ENCODE measurements at places on chromosomes 4 and X.

DNA sequence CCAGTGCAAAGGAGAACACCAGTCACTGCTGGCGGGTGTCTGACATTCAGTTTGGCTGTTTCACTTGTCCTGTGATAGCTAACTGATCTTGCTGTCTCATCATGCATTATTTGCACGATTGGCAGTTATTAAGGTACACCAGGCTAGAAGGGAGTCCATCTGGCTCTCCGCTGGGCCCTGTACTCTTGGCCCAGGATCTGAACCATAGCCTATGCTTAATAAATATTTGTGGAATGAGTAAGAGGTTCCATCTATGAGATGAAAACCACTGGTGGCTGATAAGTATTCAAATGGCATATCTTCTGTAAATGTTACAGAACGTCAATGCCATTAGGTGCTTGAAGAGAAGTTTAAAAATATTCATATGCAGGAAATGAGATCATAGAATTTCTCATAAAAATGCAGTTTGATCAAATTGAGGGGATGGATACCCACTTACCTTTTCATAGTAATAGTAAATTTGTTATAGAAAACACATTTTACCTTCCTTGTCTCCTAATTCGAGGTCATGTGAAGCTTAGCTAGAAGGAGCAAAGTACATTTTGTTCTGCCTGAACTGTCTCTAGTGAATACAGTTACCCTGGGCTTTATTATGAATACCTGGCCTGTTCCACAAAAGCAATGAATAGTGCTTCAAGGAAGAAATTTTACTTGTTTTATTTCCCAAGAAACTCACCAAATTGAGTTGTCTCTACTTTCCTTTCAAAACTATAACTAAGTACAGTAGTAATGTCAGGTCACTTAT lies 213.5 kb downstream of the CBR4 start:
- no peak for DNase-seq

- no peak for DNase-seq
Measured at GRCh38 chr4:152166567-152166966, 369.3 kb downstream of the FBXW7 start.

DNA sequence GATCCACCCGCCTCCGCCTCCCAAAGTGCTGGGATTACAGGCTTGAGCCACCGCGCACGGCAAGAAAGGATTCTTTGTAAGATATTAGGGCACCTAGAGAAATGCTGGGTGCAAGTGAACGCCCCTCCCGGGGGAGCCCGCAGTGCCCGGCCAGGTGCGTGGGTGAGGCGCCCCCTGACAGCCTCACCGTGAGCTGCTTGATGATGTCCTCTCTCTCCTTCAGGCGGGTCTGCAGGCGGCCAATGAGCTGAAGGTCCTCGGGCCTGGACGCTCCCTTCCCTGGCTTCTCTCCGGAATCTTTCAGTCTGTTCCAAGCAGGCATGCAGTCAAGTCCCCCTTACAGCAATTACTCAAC lies 21.9 kb downstream of the MED28 start:
- DNase-seq: no peak

DNA sequence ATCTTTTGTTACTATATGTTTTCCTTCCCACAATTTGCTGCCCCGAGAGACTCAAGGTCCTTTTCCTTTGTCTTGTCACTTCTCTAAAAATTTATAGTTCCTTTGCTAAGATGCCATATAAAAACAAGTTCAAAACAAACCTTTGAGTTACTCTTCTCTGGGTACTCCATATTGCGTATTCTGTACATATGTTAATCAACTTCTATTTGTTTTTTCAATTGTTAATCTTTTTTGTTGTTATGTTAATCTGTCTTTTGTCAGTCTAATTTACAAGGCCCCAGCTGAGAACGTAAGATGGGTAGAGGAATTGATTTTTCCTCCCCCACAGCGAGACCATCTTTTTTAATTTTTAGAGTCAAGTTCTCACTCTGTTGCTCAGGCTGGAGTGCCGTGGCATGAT lies 7.2 kb upstream of the PPEF2 start:
- DNase-seq: no peak

DNA sequence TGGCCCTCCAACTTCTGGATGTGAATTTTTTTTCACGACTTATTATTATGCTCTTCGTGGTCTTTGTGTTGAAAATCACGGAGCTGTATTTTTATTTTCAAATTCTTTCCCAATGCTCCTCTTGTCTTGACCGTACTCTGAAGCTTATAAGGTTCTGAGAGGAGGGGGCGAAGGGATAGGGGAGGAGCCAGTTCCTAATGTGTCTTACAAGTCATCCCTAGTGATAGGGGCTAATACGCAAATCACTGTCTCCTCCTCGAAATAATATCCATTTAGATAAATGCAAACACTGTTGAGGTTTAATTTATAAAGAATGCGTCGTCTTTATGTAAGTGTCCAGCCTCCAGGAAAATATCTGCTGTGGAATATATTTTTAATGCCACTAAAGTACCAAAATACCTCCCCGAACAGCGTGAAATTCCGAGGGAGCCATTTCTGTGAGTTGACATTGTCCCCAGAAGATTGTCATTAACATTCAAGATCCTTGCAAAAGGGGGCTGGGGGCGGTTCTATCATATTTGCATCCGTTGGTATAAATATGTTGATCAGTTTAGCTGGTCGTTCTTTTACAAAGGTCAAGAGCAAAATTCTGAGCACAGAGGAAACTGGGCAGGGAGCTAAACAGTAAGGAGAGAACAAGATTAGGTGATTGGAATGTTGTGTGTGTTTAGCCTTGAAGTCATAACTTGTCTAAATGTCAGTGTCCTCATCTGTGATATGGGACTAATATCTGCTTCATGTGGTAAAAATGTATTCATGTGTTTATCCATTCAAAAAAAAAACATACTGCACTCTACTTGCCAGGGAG lies 3.7 kb upstream of the FAT1 start:
- no peak for DNase-seq

DNA sequence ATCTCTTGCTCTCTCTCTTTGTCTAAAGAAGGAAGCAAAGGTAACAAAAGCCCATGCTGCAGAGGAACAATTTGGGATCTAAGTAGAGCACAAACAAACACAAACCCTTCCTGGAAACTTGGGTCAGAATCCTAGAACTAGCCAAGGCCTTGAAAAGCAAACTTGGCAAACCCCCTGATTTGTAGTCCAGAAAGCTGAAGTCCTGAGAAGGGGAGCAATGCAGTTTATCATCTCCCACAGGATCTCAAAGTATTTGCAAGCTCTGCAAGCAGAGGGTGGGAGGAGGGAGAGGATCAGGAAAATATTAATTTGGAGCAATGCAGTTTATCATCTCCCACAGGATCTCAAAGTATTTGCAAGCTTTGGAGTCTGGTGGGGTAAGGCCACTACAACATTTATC lies 379.5 kb upstream of the FGF13 start:
- no peak for DNase-seq

DNA sequence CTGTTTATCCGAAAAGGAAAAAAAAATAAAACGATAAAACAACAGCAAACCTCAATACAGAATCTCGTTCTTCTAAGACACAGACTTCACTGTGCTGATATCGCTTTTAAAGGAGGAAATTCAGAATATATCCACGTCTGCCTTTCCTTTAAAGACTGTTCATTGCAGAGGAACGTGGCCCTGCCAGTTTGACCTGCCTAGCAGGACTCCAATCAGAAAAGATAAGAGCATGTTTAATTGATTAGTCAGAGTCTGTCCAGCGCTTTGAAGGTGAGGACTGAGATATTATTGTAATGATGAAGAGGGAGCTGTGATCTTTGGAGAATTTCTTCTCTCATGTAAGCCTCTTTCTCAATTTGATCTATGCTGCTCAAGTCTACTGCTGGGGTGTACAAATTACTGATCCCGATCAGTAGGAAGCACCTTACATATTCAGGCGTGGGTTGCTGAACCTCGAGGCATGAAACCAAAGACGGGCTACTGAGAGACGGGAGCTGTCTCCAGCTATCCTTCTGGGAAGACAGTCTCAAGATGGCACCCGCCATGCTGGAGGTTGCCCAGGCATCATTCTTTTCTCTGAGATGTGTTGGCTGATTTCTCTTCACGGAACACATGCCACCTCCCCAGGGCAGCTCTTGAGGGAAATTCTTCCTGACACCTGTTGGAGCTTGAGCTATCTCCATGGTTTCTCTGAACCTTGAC lies 146.1 kb downstream of the SHOX start:
- no peak for DNase-seq

DNA sequence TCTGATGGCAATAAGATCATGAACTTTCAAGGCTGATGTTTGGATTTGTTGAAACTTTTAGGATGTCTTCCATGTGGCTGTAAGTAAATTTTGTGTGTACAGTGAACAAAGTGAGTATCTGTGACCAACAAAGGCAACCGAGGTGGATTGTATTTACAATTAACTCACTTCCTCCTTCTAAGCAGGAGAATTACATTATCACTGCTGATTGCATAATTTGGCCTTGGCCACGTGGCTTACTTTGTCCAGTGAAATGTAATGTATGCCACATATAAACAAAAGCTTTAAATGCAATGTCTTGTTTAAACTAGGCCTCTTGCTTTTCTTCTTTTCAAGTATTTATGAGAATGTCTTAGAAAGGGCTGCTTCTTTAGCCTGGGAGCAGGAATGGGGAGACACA lies 66.3 kb upstream of the MAD2L1 start:
- no peak for DNase-seq

DNA sequence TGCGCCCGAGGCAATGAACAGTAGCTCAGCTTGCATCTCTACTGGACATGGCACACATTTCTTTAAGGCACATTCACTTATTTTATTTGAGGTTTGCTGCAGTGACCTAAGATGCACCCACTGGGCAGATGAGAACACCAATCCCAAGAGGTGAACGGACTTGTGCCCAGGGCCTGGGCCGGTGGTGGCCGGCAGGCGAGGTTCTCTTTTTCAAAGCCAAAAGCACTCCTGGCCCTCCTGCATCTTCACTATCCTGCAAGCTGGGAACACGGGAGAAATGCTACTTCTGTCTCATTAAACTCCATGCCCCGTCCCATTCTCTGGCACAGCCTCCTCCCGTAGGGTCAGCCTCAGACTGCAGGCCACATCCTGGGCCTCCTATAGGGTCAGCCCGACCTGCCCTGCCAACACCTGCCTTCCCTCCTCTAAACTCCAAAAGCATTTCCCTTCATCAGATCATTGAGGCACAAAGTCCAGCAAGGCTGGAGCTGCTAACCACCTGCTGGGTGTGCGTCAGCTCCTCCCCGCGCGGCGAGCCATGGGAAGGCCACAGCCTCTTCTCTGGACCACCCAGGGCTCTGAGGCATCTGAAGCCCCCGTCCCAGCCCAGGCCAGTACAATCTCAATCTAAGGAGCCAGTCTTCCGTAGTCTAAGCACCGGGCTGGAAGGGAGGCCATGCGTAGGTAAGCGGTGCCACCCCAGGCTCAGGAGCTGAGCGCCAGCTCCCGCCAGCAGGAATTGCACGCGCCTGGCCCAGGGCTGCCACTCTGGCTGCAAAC lies 166.1 kb downstream of the AFAP1 start:
- DNase-seq: no peak

DNA sequence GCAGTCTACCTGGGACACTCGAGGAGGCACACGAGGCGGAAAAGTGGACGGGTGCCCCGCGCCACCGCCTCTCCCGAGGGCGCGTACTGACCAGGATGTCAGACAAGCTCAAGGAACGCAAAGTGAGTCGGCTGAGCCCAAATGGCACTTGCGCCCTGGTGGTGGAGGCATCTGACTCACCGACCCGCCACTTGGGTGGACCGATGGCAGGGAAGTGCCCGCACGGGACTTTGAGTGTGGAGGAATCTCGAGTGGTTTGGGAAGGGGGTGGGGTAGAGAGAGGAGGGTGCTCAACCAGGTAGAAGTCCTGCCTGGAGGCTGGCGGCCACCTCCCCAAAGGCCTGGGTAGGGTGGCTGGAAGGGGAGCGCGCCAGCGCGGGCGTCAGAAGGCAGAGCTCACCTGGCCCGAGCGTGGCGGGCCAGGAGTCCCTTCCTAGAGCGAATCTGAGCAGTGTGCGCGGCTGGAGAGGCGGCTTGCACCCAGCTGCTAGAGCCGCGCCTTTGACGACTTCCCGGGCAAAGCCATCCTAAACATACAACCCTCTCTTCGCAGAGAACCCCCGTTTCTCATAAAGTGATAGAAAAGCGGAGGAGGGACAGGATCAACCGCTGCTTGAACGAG lies 655 bp downstream of the HELT start:
- no peak for DNase-seq

GRCh38 chrX:120244735-120245498 lies 5.7 kb upstream of the ZBTB33 start:
- no peak for DNase-seq

DNA sequence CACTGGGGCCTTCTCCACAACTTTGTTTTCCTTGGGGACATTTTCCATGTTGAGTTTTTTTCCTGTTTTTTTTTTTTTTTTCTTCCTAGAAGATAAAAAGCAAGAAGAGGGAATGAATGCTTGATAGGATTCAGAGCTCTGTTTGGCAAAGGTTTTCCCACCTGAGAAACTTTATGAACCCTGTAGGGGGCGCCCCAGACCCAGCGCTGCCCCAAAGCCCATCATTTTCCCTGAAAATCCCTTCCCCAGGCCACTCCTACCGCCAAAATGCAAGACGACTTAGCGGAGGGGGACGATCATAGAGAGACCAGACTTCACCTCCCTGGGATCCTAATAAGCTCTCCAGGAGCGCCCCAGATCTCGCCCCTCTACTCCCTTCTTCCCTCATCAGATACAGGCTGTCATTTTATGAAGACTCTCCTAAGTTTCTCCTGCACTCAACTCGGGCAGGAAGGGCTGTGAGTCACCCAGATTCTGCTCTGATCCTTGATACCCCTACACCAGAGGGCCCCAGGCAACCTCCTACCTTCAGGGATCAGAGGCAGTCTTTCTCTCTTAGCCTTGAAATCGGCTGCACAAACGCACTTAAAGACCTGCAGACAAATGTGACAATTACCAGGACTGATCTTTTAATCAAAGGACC lies 1.4 kb downstream of the BEX5 start:
- DNase-seq: no peak

DNA sequence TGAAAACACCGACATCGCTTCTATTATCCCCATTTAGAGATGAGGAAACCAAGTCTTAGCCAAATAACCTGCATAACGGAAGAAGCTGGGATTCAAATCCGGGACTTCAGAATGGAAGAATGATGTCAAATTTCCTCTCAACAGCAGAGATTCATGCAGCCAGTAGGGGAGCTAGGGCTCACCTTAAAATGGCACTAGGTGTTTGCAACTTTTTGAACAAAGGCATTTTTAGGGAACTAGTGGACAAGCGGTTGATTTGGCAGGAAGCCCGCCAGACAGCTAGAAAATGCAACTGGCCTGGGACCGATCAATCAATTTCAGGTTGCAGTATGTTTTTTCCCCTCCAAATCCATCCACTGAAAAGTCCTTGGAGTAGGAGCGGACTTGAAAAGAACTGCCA lies 224.2 kb downstream of the PTTG2 start:
- DNase-seq: no peak

- DNase-seq: no peak
Measured at GRCh38 chr4:25861951-25862410, 807 bp downstream of the SEL1L3 start.

All from stimulated activated CD8-positive, alpha-beta memory T cell treated with anti-CD3 and anti-CD28 coated beads, Interleukin-7, amount 100 ng/mL, for 24 hours (primary cell).